ENCODE measurements at places on chromosomes 2 and 18. TPM values are rescaled to one million over a fixed set of nuclear protein-coding genes. Genes with fewer than 3 reads are reported as not detected.

MC2R gene
- total RNA-seq = not detected

SLC8A1 gene
- total RNA-seq = 76.3 TPM

SCYGR4 gene
- total RNA-seq = not detected

SRSF7 gene
- 44.5 TPM for total RNA-seq

DRC1 gene
- total RNA-seq = not detected

FEV gene
- total RNA-seq = not detected

SLC38A11 gene
- total RNA-seq = 3.5 TPM

BMP10 gene
- not detected for total RNA-seq

PSMA8 gene
- not detected for total RNA-seq

NEB gene
- total RNA-seq = 0.27 TPM

C2orf15 gene
- total RNA-seq = not detected

XDH gene
- not detected for total RNA-seq

ABCG5 gene
- total RNA-seq = not detected

SCYGR3 gene
- not detected for total RNA-seq

PROM2 gene
- total RNA-seq = 36.4 TPM

STK36 gene
- total RNA-seq = 16.7 TPM

B3GNT7 gene
- total RNA-seq = 5.7 TPM

FAHD2A gene
- total RNA-seq = 6.5 TPM

ZNF24 gene
- total RNA-seq = 67.1 TPM

TOGARAM2 gene
- total RNA-seq = 1.8 TPM

ZSWIM2 gene
- total RNA-seq = not detected

LYPD1 gene
- total RNA-seq = 1.1 TPM
